ENCODE measurements at places on chromosomes 13 and 19.

- no peak for DNase-seq
These were observed 196.9 kb downstream of the TM9SF2 start for GRCh38 chr13:99698010-99698815.

DNA sequence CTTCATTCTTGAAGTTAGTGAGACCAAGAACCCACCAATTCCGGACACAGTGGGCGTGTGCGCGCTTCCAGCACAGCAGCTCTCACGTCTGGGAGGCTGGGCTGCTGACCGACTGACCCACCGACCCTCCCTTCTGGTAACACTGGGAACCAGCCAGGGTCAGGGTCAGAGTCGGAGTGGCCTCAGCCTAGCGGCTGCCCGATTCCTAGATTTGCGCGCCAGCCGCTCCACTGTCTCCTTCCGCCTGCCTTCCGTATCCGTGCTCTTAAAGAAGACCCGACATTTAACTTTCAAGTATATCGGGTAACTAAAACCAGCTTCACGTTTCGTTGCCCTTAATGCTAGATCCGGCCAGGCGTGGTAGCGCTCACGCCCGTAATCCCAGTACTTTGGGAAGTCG lies 41.1 kb downstream of the SERP2 start:
- DNase-seq, result no peak

GRCh38 chr19:38412961-38413360 lies 10.1 kb downstream of the FAM98C start:
- no peak for DNase-seq

DNA sequence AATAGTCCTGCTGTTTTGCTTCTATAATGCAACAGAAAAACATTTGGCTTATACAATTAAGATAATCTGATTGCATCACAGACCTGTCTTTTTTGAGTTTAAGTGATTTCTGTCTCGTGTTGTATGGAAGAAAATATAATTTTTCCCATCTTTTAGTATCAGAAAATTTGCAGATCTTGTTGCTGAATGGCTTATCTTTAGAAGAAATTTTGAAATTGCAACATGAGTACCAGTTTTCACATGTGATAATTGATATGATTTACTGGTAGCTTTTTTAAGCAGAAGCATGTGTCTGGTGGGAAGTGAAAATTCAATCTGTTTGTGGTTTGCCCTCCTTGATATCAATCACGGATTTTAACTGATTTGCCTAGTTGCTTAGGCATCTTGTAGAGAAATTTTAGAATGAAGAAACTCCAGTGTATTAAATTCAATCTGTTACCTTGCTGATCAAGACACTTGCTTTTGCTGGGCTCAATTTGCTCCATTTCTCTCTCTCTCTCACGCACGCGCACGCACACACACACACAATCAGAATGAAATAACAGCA lies 89.8 kb upstream of the MYCBP2 start:
- DNase-seq, result no peak

- no peak for DNase-seq
These were observed 2.8 kb downstream of the IQCN start for GRCh38 chr19:18271433-18271841.

GRCh38 chr19:15775249-15775648 lies 12.2 kb upstream of the OR10H5 start:
- no peak for DNase-seq

DNA sequence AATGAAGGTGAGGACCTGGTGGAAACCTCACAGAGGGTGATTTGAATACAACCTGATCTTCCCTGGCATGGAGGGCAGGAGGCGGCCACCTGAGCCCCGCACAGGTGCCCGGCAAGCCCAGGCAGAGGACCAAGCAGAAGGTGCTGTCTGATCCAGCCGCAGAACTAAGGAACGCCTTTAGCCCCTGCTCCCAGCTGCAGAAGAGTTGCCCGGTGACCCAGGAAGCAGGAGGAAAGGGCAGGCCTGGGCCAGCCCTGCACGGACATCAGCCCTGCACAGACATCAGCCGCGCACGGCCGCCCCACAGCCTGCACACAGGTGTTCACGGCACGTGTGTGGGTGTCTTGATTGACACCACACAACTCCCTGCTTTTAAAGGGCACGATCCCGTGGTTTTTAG lies 43.1 kb downstream of the RASA3 start:
- DNase-seq, result no peak

GRCh38 chr19:29945017-29945416 lies 3.0 kb downstream of the URI1 start:
- no peak for DNase-seq

- no peak for DNase-seq
These were observed 975.5 kb downstream of the OLFM4 start for GRCh38 chr13:54004026-54004699.

DNA sequence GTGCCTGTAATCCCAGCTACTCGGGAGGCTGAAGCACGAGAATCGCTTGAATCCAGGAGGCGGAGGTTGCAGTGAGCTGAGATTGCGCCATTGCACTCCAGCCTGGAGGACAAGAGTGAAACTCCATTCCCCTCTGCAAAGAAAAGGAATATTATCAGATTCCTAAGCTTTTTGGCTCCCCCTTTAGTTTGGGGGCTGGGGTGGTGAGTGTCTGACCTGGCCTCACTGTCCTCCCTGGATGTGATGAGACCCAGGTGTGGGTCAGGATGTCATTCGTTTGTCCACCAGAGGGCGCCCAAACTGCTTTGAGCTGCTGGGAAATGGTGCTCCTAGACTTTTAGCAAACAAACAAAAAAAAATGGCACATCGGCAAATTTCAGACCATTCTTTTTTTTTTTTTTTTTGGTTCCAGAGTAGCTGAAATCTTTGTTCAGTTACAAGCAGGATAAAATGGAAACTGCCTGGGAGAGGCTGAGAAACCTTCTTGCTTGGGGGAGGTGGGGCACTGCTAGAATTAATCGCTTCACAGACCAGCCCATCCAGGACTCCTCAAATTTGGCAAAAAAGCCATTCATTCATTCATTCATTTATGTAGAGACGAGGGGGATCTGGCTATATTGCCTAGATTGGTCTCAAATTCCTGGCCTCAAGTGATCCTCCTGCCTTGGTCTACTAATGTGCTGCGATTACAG lies 29.4 kb downstream of the SPC24 start:
- DNase-seq, result peak; percentile 66

- no peak for DNase-seq
These were observed 10.2 kb upstream of the CBLC start for GRCh38 chr19:44767295-44768180.

DNA sequence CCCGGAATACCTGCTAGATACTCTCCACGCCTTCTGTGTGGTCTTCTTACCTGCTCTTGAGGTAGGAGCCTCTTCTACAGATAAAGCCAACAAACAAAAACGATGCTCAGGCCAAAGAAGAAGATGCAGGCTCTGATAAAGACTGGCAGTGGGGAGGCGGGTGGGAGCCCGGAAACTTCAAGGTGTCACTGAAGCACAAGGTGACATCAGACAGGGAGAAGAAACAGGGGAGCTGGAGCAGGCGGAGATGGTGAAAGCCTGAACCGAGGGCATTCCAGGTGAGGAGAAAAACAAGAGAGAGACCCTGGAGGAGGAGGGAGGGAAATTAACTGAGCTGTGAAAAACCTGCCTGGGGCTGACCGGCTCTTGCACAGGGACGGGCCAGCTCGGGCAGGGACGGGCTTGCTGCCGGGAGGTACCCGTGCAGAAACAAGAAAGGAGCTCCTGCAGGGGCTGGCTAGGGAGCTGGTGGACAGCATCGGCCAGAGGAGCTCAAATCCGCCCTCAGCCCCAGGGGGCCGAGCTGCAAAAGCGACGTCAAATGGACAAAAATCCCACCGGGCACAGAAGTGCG lies 19.0 kb downstream of the GNG7 start:
- DNase-seq, result no peak

DNA sequence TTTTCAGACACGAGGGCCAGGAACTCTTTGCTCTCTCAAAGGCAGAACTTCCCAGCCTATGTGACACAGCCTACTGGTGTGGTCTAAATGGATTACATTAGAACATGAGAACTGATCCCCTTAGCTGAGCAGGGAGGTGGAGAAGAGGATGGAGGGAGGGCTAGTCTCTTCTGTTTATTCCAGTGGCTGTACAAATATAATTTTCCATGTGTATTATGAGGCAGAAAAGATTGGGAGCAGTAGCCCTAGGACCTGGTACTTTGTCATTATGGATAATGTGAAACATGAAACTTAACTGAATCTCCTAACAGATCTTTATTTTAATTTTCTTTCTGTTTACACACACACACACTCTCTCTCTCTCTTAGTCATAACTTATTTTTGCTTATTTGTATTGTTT lies 82.1 kb downstream of the WDFY2 start:
- DNase-seq, result no peak

DNA sequence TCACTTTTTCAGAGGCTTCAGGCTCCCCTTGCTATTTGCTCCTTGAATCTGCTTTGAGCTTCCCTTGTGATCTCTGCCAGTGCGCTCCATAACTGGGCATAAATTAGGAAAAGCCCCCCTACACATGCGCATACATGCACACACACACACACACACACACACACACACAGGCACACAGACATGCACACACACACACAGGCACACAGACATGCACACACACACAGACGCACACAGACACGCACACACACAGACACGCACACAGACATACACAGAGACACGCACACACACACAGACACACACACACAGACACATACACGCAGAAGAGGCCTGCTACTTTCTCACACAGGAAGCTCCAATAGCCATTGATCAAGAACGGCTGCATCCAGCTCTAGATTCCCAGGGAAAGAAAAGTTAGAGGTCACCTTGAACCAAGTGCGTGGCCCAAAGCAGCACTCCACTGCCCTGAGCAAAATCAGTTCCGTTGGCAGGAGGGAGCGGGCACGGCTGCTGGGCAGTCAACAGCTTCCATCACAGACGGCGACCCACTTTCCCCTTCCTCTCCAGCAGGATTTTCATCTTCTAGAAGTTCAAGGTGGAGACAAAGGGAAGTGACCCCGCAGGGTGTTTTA lies 145.6 kb downstream of the DPF1 start:
- no peak for DNase-seq

- peak; percentile 69 for DNase-seq
These were observed 73.4 kb downstream of the RYR1 start for GRCh38 chr19:38506723-38507550.

- DNase-seq, result no peak
These were observed 3.1 kb upstream of the GTF3A start for GRCh38 chr13:27421101-27421871.

All from activated CD4-positive, alpha-beta T cell treated with anti-CD3 and anti-CD28 coated beads, Interleukin-2, amount 50 U/mL, for 24 hours (primary cell).